ENCODE measurements at places on chromosomes 4 and X.

- DNase-seq: no peak
Observed at GRCh38 chr4:9938933-9939332, 82.4 kb downstream of the SLC2A9 start.

GRCh38 chr4:22510750-22511149, 5.1 kb downstream of the ADGRA3 start:
- no peak for DNase-seq

DNA sequence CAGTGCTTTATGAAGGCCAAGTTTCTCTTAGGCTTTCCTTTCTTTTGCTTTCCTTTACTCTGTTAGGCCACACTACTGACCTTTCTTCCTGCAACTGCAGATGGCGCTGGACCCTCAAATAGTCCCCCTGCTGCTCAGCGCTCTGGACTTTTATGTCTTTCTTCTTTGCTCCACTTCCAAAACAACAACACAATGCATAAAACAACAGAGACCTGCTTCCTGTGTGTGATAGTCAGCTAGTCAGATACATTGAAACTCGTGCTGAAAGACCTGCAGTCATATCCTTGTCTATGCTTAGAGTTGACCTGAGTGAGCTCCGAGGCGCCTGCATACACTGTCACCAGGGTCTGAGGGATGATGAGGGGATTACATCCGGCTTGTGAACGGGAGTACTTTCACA, 108.9 kb upstream of the TEX13D start:
- DNase-seq: no peak

DNA sequence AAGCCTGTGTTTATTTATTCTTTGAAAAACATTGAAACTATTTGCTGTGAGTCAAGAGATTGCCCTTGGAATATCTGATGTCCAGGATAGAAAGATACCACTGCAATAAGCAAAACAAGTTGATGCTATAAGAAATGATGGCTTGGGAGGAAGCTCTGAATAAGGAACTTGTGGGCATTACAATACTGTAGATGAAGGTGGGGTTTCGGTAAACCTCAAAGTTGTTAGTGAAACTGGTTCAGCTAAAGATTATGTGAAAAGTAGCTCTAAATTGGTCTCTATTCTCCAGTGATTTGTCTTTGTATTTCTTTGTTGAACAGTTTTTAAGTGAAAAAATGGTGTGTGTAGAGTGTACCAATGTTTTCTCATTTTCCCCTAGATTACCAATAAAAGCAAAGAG, 128.7 kb downstream of the AKAP4 start:
- no peak for DNase-seq

GRCh38 chrX:19904778-19905367, 17.5 kb upstream of the SH3KBP1 start:
- peak; percentile 31 for DNase-seq

- no peak for DNase-seq
Observed at GRCh38 chr4:161577579-161578301, 586.1 kb downstream of the FSTL5 start.

Data from NCI-H1048 (cell line).